ENCODE measurements at places on chromosomes 16 and 17.

- no peak for DNase-seq
These were observed 1.8 kb upstream of the CLUAP1 start for GRCh38 chr16:3498988-3499387.

- no peak for DNase-seq
These were observed 33.6 kb upstream of the TOB1 start for GRCh38 chr17:50899559-50900319.

DNA sequence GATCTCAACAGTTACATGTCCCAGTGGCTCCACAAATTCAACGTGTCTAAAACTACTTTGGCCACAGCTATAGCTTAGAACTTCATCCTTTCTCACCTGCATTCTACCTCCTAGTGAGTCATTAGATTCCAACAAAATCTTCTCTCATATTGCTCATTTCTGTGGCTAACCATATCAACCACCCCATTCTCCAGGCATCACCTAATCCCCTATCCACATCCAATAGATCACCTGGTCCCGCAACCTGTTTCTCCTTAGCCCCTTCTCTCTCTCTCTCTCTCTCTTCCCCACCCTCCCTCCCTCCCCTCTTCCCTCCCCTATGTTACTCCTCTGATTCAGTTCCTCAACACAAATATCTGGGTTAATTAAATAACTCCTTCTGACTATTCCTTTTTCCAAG, 64.6 kb downstream of the ANKFN1 start:
- no peak for DNase-seq

DNA sequence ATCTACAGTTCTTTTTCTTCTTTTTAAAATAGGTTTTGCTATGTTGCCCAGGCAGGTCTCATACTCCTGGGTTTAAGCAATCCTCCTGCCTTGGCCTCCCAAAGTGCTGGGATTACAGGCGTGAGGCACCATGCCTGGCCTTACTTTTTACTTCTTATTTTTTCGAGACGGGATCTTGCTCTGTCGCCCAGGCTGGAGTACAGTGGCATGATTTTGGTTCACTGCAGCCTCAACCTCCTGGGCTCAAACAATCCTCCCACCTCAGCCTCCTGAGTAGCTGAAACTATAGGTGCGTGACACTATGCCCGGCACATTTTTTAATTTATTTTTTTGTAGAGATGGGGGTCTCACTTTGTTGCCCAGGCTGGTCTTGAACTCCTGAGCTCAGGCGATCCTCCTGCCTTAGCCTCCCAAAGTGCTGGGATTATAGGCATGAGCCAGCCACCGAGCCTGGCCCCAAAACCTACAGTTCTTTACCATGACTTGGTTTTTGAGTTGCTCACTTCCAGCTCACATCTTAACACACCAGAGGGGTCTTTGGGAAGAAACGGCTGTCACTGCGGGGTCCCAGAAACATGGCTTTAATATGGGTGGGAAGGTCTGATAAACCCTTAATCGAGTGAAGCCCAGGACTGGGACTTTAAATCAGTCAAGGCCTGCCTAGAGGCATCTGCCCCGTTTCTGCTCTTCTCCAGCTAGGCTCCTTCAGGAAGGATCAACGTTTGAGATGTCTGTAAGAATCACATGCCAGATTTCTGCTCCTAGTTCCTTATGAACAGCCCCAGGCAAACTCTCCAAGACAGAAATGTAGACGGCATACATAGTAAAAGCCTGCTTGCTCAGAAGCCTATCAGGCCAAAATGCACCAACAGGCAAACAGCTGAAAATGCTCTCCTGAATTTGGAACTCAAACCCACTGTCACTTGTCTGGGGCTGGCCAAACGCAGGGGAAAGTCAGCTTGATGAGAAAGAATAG, 91.7 kb upstream of the TOB1 start:
- no peak for DNase-seq

GRCh38 chr16:11109566-11109965, 146.4 kb downstream of the SOCS1 start:
- no peak for DNase-seq

GRCh38 chr17:57603978-57604377, 141.1 kb downstream of the CCDC182 start:
- no peak for DNase-seq

GRCh38 chr16:28867241-28867640, 3.6 kb downstream of the SH2B1 start:
- no peak for DNase-seq

- DNase-seq: no peak
These were observed 562.8 kb upstream of the GOT2 start for GRCh38 chr16:59296888-59297287.

DNA sequence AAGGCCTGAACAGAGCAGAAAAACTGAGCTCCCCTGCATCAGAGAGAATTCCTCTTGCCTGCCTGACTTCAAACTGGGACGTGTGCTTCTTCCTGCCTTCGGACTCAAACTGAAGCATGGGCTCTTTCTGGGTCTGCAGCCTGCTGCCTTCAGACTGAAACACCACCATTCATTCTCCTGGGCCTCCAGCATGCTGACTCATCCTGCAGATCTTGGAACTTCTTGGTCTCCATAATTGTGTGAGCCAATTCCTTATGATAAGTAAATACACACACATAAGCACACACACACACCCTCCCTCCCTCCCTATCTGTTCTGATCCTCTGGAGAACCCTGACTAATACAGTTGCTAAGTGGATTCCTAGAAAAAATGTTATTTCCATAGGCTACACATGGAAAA, 874.3 kb upstream of the EEF2KMT start:
- DNase-seq: no peak

DNA sequence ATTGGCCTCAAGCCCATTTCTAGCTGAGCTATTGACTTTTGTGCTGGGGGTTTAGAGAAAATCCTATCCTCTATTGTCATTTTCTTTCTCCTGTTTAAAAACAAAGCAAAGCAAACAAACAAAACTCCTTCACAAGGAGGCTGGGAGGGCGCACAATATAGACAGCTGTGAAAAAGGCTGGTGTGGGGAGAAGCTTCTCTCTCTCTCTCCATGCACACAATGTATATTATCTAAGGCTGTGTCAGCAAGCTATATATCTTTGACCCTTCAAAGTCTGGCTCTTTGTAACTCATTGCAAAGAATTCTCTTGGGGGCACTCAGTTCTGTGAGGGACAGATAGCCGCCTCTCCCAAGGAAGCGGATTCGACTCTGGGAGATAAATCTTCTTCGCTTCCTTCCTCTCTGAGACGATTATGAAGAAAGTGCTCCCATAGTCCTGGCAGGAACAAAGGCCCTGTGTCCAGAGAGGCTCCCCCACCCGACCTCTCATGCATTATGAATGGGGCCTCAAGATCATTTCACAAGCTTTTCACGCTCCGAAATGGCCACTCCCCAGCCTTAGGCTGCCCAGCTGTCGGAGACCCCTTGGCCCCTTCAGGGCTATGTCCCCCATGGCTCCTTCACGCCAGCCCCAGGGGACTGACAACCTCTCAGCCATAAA, 33.2 kb upstream of the MEAK7 start:
- DNase-seq: no peak

- DNase-seq: peak; percentile 72
These were observed 727 bp upstream of the TENT4B start for GRCh38 chr16:50152351-50152806.

GRCh38 chr16:15925631-15926030, 23.8 kb upstream of the ABCC1 start:
- DNase-seq: no peak

GRCh38 chr16:47079860-47080259, 63.9 kb downstream of the NETO2 start:
- DNase-seq: no peak

- no peak for DNase-seq
These were observed 4.2 kb downstream of the MTSS2 start for GRCh38 chr16:70681382-70682238.

DNA sequence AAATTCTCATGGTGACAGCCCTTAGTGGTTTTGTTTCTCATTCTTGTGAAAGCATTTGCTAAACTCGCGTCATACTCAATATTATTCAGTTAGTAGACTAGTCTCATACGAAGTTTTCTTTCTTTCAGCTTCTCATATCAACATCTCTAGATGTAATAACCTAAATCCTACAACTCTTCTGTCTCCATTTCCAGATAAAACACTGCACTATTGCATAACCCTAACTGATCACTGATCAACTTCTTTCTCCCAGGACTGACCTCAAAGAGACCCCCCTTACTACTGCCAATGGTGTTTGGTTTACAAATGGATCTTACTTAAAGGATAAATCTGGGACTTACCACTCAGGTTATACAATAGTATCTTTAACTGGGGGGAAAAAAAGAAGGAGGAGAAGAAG, 36.3 kb upstream of the TEKT1 start:
- no peak for DNase-seq

- no peak for DNase-seq
These were observed 5.2 kb upstream of the MYH4 start for GRCh38 chr17:10474536-10474935.

DNA sequence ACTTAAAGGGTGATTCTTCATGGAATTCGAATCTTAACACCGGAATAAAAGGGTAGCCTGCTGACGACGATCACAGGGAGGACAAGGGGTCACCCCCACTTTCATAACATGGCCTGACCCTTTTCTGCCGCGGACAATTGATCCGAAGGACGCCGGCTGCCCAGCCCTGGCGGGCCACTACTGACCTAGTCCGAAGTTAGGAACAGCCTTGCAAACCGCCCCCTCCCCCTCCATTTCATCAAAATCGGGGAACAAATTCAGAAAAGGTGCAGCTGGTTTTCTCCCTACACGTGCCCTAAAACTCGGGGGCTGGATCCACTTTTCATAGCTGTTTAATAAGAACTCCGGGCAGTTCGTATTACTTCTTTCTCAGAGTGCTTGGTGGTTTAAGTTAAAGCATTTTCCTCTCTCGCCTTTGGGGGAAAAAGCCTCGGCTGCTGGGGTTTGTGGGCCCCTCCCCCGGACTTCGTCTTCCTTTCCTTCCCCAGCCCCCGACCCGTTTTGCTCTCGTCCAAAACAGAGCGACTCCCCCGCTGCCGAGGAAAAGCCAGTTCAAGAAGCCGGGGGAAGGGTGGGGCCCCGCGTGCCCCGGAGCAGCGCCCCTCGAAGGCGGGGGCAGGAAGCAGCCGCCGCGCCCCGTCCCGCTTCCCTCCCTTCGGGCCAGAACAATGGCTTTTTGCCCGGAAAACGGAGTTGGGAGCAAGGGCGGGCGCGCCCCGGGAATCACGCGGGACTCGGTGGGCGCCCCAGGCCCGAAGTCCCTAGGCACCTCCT, 641 bp upstream of the CBX2 start:
- DNase-seq: no peak

DNA sequence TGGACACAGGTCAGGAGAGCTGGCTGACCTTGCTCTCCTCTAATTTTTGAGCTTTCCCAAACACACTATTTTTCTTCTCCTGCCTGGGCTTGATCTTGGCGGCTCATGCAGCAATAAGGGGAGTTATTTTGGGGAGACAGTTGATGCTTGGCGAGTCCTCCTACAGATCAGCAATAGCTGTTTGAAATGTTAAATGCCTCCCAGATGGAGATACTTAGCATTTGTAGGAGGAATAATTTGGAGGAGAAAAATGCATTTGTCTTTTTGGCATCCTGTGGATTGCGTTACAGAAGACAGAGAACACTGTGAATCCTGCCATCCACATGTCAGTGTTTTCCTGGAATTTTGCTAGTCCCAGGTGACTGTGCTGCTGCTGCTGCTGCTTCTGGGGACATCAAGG, 328.0 kb upstream of the XYLT1 start:
- DNase-seq: no peak

Measured in GM12892 (cell line).